ENCODE measurements at places on chromosomes 1 and 21. TPM values are rescaled to one million over a fixed set of nuclear protein-coding genes. Genes with fewer than 3 reads are reported as not detected.
A peak's percentile ranks its signal among the peaks of the same experiment; 100 is the strongest.

The ERICH3 gene
- total RNA-seq = not detected

The KRTAP10-3 gene
- not detected for total RNA-seq

The FAM72A gene
- 4.4 TPM for total RNA-seq

The CRABP2 gene
- 1.4 TPM for total RNA-seq

The NPR1 gene
- 69.4 TPM for total RNA-seq

GRCh38 chr1:111192074-111192473 lies 8.4 kb downstream of the DENND2D start:
- no peak for DNase-seq

DNA sequence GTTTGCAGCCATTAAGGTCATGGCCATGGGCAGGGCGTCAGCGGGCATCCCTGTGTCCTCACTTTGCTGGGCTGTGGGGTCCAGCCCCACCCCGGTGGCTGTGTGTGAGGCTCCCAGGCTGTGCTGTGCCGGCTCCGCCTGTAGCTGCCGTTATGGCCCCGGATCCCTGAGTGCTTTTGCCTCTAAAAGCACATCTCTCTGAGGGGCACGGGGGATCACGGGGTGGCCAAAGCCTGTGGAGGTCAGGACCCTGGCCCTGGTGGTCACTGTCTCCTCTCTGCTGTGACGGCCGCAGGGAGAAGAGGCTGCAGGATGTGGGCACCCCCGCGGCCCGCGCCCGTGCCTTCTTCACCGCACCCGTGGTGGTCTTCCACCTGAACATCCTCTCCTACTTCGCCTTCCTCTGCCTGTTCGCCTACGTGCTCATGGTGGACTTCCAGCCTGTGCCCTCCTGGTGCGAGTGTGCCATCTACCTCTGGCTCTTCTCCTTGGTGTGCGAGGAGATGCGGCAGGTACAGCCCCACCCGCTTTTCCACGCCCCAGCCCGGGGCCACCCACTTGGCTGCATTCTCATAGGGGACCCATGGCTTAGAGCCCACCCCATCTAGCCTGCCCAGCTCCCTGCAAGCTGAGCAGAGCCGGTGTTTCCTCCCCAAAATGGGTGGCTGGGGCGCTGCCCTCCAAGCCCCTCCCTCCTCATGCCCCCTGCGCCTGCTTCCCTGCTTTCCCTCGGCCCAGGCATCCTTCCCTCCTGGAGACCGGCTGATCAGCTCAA lies 48.2 kb downstream of the TRPM2 start:
- DNase-seq = peak; percentile 48

DNA sequence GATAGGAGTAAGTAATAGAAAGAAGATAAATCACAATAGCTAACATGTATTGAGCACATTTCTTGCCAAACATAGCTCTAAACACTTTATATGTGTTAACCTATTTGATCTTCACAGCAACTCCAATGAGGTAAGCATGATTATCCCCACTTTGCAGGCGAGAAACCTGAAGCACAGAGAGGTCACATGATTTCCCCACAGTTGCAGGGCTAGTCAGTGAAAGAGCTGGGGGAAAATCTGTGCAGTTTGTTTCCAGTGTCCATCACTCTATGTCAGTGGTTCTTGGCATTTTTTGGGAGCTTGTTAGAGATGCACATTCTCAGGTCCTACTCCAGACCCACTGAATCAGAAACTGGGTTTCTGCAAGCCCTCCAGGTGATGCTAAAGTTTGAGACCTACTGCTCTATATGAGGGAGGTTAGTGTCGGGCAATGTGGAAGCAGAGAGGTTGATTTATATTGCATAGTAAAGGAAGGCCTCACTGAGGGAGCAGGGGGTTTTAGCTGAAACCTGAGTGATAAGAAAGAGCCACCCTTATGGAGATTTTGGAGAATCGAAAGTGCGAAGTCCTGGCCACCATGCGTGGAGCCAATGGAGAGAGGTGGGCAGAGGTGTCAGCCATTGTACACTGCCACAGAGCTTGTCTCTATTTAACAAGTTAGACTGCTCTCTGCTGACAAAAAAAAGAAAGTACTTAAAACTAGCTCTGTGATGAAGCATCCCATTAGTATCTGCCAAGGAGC lies 20.9 kb downstream of the MCOLN3 start:
- DNase-seq = no peak

DNA sequence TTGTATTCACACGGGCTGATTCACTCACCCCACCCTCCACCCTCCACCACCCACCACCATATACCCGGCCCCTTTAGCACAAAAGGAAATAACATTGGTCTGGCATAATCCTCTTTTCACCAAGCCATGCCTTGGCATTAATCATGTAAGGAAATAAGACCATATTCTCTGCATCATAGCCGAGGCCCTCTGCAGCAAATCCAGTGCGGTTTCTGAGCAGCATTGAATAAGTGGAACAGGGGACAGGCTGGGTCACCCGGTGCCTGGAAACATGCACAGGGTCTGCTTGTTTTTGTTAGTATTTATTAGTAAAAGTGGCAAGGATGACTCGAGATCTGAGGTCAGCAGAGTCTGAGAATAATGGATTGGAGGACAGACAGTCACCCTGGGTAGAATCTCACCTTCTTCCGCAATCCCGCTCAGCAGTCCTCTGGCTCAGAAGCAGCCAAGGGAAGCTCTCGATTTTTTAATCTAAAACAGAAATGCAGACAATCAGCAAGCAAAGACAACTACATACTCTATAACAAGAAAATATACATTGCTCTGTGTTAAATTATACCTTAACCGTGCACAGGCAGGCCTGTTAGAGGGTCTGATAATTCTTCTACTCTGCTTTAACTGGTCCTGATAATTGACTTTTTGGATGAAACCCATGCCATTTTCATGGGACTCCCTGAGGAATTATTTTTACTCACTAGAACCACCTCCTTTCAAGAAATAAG lies 52.4 kb upstream of the CDC42BPA start:
- no peak for DNase-seq

DNA sequence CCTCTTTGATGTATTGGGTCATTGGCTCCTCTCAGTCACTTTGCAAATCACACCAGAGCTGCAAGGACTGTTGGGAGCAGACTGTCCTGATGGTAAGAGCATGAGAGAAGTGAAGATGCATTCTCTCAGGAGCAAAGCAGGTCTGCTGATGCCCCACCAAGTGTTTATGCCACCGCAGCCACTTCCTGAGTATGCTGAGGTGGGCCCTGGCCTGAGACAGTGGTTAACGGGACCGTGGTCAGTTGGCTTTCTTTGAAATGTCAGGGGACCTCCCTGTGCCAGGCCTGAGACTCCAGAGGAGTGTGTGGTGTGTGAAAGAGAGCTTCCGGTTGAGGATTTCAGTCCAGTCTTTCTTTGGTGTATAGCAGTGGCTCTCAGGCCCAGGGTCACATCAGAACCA lies 79.4 kb downstream of the SPATA46 start:
- DNase-seq = no peak

DNA sequence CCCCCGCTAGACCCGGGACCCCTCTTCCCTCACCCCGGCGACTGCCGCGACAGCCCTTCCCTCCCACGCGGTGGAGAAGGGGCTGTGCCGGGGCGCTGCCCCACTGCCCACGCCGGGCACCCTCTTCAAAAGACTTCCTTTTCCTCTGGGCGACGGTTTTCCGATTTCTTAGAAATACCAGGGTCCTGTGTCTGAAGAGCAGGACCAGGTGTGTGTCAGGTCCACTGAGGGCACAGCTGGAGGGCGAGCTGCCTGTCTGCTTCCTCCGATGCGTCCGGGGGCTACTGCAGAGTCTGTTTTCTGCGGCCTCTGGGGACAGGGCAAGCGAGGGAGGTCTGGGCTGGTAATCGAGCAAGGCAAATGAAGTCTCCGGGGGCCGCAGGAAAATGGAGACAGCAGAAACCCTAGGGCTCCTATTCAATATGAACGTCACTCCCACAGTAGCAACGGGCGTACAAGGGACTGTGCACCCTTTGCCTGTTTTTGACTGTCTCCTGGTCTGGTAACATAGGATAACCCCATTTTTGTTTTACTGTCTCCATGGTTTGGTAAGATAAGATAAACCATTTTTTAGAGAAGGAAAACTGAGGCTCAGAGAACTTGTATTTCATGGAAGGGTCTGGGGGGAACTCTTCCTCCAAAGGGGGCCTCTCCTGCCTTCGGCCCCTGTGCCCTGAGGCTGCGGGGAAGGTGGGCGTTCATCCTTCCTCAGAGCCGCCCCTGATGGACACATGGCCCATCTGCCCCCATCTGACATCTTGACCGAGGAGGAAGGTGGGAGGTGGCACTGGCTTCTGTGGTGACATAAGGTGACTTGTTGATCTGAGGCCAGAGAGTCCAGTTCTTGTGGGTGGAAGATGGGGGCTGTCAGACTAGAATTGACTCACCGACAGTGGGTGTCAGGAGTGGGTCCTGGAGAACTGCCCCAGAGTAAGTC lies 970 bp downstream of the TNFRSF1B start:
- DNase-seq = no peak

GRCh38 chr1:8047686-8048445 lies 21.8 kb upstream of the ERRFI1 start:
- DNase-seq = no peak

DNA sequence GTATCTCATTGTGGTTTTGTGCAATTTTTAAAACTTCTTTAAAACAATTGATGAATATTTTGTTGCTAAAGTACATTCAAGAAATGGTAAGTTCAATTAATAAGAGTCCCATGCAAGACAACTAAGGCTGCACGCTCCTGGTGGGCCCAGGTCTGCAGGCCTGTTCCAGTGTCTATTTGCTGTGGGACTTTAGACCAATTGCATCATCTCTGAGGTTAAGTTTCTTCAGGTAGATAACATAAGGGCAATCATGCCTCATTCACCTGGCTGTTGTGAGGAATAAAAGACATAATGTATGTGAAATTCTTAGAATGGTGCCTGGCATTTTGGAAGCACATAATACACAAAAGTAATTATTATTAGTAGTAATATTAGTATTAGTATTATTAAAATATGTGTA lies 82.9 kb downstream of the SLC25A24 start:
- DNase-seq = no peak

- no peak for DNase-seq
These were observed 71.4 kb downstream of the CDC7 start for GRCh38 chr1:91572044-91572443.

DNA sequence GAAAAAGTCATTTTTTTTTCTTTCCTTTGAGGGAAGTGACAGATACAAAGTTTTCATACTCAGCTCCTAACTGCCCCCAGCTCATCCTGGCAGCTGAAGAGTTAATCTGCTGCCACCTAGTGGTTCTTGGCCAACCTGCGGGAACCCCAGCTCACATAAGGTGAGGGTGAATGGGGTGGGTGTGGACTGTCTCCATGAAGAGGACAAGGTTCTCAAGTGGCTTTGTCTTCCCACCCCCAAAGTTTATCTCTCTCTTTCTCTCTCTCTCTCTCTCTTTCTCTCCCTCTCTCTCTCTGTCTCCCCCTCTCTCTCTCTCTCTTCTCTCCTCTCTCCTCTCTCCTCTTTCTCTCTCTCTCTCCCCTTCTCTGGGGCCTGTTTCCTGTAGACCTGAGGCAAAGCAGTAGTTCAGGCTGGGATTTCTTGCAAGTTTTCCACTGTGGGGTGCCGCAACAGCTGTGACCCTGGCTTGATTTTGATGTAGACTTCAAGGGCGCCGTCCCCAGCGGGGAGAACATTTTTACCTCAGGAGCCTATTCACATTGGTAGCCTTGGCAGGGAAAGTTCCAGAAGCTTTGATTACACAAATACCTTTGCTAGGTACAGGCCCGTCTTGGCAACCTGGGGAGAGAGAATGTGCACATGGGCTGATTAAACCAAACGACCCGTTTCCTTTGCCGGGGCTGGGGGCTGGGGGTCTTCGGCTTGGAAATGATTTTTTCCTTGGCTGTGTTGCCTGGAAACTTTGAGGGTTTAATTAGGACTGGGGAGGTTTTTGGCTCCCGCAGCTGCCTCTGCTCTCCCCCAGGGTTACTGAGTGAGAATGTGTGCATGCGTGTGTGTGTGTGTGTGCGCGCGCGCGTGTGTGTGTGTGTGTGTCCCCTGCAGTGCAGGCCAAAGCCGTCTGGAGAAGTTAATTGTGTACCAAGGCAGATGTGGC lies 135.9 kb downstream of the TM2D1 start:
- DNase-seq = no peak

- DNase-seq = peak; percentile 59
These were observed at the start of gene NKAIN1 for GRCh38 chr1:31239653-31240241. Gene NKAIN1 (minus strand): TSS chr1:31239887. CDS start chr1:31239547, 340 bp downstream.

- no peak for DNase-seq
These were observed 9.2 kb upstream of the H6PD start for GRCh38 chr1:9225411-9225785.

GRCh38 chr1:226868726-226869125 lies 1.7 kb upstream of the PSEN2 start:
- DNase-seq = no peak

GRCh38 chr1:55321942-55322341 lies 106.8 kb upstream of the USP24 start:
- DNase-seq = no peak

DNA sequence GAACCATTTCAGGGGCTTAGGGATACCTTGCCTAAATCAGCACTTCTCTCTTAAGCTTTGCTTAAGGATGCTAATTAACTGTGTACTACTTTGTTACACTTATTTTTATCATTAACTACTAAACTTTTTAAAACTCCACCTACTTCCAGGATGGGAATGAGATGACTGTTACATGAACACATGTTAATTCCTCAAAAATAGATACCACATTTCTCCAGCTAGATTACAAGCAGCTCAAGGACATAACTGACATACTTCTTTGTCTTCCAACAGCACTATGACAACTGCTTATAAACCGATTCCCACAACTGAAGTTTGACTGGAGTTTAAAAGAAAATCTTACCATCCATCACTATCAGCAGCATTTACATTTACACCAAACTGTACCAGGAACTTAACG lies 53.7 kb downstream of the TP53BP2 start:
- no peak for DNase-seq

GRCh38 chr1:114648503-114648902 lies 21.3 kb downstream of the DENND2C start:
- DNase-seq = no peak

DNA sequence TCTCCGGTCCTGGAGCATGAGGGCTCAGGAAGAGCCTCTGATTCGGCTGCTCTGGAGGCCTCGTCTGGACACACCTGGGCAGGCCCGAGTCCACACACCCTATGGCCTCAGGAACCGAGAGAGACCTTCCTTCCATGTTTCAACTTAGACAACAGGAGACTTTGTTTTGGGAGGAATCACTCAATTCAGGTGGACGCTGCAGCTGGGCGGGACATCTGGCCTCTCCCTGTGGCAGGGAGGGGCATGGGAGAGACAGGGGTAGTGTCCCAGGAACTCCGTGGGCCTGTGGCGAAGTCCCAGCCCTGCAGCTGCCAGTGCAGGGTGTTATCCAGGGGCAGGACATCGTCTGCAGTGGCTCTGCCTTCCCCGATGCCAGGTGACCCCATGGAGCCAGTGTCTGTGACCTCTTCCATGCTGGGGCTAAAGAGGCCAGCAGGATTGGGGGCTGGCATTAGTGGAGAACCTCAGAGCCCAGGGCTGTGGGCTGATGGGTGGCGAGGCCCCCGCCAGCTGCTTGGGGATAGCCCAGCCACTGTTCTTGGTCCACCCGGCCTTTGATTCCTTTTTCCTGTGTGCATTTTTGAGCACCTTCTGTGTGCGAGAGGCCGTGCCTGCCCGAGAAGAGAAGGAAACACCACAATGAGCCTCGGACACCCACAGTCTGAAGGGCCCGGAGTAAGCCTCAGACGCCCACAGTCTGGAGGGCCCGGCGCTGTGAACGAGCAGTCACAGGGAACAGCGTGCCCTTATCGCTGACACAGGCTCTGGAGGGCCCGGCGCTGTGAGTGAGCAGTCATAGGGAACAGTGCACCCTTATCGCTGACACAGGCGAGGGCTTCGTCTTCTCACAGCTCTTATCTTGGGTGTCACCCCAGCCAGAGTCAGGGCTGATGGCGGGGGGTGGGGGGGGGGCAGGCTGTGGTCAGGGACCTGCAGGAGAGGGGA lies 6.2 kb downstream of the COL18A1 start:
- DNase-seq = no peak

All from upper lobe of right lung (tissue), 1 donor.